Mucosa of gallbladder (tissue), 1 donor: ENCODE measurements at places on chromosomes 1 and 21. TPM values are rescaled to one million over a fixed set of nuclear protein-coding genes. Genes with fewer than 3 reads are reported as not detected.
A peak's percentile ranks its signal among the peaks of the same experiment; 100 is the strongest.

The PLXNA2 gene
- total RNA-seq = 37.4 TPM

The GNAT2 gene
- not detected for total RNA-seq

DNA sequence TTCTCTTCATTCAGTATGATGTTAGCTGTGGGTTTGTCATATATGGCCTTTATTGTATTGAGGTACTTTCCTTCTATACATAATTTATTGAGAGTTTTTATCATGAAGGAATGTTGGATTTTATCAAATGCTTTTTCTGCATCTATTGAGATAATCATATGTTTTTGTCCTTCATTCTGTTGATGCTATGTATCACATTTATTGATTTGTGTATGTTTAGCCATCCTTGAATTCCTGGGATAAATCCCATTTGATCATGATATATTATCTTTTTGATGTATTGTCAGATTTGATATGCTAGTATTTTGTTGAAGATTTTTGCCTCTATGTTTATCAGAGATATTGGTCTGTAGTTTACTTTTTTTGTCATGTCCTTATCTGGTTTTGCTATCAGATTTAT lies 20.9 kb upstream of the GPR161 start:
- no peak for DNase-seq

DNA sequence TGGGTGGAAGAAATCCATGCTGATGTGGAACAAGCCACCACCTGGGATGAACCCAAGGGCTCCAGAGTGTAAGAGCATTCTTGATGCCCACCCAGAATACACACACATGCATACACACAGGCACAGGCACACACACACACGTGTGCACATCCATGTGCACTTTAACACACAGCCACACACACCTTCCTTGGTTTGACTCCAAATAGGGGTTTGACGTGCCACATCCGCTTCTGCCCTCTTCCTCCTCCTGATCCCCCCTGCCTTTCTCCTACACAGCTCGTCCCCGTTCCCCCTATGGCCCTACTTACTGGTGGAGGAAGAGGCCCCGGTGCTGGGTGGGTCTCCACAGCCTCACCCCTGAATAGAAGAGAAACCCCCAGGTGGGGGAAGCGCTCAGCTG lies 16.0 kb downstream of the SPATA21 start:
- no peak for DNase-seq

DNA sequence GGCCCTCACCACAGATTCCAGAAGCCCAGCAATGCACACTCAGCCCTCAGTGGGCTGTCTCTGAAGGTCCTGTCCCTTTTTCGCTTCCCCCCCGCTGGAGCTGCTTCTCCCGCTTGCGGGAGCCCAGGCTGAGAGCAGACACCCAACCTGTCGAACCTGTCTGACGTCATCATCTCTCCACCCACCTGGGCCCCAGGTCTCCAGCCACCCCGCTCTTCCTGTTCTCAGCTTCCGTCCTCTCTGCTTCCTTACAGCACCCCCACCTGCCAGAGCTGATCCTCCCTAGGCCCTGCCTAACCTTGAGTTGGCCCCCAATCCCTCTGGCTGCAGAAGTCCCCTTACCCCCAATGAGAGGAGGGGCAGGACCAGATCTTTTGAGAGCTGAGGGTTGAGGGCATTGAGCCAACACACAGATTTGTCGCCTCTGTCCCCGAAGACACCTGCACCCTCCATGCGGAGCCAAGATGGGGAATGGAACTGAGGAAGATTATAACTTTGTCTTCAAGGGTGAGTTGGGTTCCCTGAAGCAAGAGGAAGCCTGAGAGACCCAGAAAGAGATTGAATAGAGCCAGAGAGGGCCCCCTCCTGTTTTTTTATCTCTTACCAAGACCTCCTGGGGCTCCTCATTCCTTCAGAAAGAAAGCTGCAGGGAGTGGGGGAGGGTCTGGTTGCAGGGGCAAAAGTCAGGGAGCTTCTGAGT lies at the start of gene RAB25:
Gene RAB25, plus strand, starts transcription at position 224 of the 700 bp plus-strand sequence. Its CDS starts 241 bp downstream, at position 465.
- peak; percentile 78 for DNase-seq

The PALMD gene
- total RNA-seq = 5.9 TPM

DNA sequence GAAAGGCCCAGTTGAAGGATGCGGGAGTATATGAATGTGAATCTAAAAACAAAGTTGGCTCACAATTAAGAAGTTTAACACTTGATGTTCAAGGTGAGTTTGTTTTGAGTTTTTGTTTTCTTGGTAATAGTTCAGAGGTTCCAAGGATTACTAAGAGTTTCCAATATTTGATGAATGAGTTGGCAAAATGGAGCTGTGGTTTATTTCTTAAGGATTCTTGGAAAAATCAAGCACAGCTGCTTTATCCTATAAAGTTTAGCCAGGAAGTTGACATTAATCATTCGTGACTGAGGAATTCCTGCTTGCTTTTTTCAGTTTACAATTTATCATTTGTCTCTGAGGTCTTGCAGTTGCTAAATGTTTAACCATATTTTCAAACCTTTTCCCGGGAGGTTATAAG lies 15.1 kb downstream of the VCAM1 start:
- DNase-seq = no peak

GRCh38 chr1:22452481-22452957 lies 868 bp downstream of the ZBTB40 start:
- DNase-seq = peak; percentile 40

- no peak for DNase-seq
Measured at GRCh38 chr1:97820470-97821188, 100.2 kb downstream of the DPYD start.

The S1PR1 gene
- 14.6 TPM for total RNA-seq

The DDAH1 gene
- total RNA-seq = 128 TPM

GRCh38 chr1:184456189-184456588 lies 69.4 kb downstream of the C1orf21 start:
- no peak for DNase-seq

DNA sequence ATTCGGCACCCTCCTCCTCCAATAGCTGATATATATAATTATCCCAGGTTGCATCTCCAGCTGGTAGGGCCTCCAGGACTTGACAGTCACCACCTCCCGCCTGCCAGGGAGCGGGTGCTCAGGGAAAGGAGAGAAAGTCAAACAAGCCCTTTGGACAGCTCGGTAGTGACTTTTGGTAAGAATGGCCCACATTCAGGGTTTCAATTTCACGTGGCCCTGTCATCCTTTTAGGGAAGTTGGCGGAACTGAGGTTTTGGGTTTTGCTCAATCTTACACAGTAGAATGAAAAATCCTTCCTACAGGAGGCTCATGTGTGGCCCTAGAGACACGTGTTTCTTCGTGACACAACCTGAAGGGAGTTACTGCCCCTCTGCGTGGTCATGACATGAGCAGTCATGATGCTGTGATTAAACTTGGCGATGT lies 44.2 kb downstream of the CAPN8 start:
- DNase-seq = no peak

GRCh38 chr1:67013573-67013972 lies 40.4 kb downstream of the SLC35D1 start:
- DNase-seq = no peak

- peak; percentile 94 for DNase-seq
Measured at GRCh38 chr21:32392880-32393676, at the start of gene URB1. Gene URB1, minus strand, starts transcription at chr21:32393012. Its CDS starts 102 bp downstream, at chr21:32392910.

GRCh38 chr1:54337928-54338327 lies 68.3 kb downstream of the SSBP3 start:
- DNase-seq = no peak

- no peak for DNase-seq
Measured at GRCh38 chr21:22352088-22352487, 1353.9 kb downstream of the NCAM2 start.

- DNase-seq = no peak
Measured at GRCh38 chr1:19825298-19825697, 10.2 kb upstream of the RNF186 start.

DNA sequence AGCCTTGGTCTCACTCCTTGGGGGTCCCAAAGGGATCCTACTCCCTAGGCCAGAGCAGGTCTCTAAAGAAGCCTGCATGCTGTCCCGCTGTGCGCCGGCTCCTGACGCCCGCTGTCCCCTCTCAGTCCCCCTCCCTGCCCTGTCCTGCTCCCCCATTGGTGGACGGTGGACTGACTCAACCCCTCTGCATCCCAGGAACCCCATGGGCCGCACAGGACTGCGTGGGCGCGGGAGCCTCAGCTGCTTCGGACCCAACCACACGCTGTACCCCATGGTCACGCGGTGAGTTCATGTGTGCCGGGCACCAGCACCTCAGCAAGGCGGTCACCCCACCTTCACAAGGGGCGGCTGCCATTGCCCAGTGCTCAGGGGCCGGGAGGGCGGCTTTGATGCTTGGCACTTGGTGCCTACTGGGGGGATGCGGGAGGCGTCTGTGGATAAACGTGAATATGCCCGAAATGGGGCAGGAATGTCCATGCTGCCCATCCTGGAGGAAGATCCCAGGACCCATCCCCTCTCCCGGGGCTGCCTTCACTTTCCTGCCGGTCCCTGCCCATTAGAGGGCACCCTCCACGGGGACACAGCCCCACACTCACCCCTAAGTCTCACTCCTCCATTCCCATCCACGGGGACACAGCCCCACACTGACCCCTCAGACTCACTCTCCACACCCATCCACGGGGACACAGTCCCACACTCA lies 20.2 kb upstream of the LRRC3 start:
- no peak for DNase-seq

- no peak for DNase-seq
Measured at GRCh38 chr1:65948609-65949229, 156.0 kb downstream of the PDE4B start.

- no peak for DNase-seq
Measured at GRCh38 chr1:234718496-234719453, 108.8 kb upstream of the IRF2BP2 start.

DNA sequence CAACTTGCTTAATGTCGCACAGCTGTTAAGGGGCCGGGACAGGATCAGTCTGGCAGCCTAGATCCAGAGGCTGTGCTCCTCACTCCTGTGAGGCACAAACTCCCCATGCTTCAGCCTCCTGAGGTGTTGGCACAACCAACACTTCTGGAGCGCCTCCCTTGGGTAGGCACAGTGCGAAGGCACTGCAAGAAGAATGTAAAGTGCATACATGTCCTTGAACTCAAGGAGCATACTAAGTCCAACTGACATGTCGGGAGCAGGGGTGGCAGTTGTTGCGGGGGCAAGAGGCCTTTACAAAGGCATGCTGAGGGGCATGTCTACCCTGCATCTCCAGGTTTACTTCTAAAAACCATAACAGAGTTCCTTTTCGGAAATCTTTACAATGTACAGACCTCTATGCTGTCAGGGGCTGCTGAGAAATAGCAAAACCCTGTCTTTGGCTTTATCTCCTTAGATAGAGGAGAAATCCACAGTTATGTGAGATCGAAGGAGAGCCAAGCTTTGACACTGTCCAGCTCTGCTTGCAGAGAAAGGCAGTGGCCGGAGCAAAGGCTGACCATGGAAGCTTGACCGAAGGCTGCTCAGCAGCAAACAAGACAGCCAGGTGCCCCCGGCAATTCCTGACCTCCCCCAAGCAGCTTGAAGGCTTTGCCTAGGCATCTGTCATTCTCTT lies 93.9 kb downstream of the CDC7 start:
- DNase-seq = peak; percentile 65

DNA sequence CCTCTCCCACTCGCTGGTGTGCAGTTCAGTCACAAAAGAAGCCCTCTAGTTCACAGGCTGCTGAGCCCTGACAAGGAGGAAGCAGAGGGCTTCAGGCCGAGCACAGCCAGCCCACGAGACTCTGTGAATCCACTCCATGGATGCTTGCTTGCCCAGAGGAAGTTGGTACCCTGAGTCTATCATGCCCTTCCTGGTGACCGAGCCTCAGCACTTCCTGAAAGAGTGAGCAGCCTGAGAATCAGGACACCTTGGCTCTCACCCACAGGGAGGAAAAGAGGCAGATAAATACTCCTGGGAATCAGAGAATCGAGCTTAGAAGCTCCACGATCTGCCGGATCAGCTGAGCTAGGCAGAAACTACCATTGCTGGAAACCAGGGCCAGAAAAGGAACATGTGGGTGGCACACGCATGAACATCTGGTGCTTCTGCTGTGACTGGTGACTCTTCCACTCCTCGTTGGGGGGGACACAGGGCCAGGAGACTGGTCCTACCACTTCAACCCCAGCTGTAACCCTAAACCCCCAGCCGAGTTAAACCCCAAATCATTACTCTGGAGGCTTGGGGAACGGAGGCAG lies 376.3 kb upstream of the CAMK1G start:
- DNase-seq = no peak

DNA sequence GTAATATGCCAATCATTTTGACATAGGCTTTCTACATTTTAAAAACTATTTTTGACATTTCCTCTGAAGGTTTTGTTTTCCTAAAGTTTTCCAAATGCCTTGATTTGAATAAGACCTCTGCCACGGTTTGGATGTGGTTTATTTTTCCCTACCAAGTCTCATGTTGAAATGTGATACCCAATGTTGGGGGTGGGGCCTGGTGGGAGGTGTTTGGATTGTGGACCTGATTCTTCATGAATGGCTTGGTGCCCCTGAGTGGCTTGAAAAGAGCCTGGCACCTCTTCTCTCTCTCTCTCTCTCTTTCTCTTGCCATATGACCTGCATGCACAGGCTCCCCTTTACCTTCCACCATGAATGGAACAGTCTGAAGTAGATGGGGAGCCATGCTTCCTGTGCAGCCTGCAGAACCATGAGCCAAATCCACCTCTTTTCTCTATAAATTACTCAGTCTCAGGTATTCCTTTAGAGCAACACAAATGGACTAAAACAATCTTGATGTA lies 14.8 kb downstream of the MMEL1 start:
- no peak for DNase-seq

DNA sequence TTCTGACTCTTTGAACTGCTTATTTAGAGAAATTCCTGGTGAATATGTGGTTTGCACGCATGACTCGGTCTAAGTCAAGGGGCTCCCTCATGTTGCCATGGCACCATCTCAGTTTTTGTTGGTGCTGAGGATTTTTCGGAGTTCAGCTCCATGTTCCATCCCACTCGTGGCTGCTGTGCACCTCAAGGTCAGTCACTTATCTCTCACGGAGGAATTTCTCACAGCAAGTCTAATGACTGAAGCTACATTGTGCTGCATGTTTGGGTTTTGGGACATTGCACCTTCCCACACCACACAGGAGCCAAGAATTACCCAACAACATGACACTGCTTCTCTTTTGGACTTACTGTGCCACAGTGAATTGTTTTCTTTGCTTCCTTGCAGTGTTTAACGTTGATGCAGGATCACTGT lies 269.9 kb downstream of the NCAM2 start:
- no peak for DNase-seq

DNA sequence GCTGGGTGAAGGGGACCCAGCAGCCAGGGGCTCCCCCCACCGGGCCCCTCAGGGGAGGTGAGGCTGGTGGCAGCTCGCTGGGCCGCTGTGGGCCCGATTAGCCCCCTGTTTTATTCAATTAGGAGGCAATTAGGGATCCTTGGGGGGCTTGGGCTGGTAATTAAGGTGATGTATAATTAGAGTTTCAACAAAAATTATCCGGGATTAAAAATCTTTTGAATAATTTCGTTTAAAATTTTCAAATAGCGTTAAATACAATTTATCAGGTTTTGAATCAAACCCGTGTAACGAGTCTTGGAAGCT lies 4.1 kb downstream of the PRDM16 start:
- DNase-seq = no peak

DNA sequence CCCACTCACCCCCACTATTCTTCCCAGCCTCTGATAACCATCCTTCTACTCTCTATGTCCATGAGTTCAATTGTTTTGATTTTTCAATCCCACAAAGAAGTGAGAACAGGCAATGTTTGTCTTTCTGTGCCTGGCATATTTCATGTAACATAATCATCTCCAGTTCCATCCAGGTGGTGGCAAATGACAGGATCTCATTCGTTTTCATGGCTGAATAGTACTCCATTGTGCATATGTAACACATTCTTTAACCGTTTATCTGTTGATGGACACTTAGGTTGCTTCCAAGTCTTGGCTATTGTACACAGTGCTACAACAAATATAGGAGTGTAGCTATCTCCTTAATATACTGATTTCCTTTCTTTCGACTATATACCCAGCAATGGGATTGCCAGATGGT lies 169.3 kb upstream of the NFIA start:
- no peak for DNase-seq

- DNase-seq = no peak
Measured at GRCh38 chr1:16607433-16607851, 5.9 kb downstream of the NBPF1 start.
